ENCODE measurements at places on chromosomes 11 and 22.

GRCh38 chr11:126969865-126970479 lies 30.6 kb downstream of the KIRREL3 start:
- no peak for DNase-seq

DNA sequence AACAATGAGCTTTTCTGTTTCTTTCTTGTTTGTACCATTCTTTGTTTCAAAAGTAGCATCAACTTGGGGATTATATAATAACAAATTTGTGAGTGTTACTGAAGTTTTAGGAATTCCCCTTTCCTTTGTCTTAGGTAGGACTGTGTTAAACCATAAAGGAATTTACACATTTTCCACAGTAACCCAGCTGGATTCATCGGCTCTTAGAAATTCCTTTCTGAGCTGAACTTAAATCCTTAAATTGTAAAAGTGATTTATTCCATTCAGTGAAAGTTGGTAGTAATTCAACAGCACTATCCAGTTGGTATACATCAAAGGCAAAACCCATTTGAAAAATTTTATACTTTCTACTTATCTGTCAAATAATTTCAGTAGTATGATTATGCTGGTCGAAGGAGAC lies 11.8 kb downstream of the EMSY start:
- DNase-seq = no peak

- DNase-seq = no peak
Observed at GRCh38 chr11:69385832-69386427, 92.0 kb downstream of the MYEOV start.

- DNase-seq = peak; percentile 20
Observed at GRCh38 chr11:72413914-72414628, 20.3 kb downstream of the CLPB start.

GRCh38 chr11:79498667-79499066 lies 57.8 kb upstream of the TENM4 start:
- no peak for DNase-seq

GRCh38 chr11:92449222-92449621 lies 224.6 kb downstream of the FAT3 start:
- no peak for DNase-seq

DNA sequence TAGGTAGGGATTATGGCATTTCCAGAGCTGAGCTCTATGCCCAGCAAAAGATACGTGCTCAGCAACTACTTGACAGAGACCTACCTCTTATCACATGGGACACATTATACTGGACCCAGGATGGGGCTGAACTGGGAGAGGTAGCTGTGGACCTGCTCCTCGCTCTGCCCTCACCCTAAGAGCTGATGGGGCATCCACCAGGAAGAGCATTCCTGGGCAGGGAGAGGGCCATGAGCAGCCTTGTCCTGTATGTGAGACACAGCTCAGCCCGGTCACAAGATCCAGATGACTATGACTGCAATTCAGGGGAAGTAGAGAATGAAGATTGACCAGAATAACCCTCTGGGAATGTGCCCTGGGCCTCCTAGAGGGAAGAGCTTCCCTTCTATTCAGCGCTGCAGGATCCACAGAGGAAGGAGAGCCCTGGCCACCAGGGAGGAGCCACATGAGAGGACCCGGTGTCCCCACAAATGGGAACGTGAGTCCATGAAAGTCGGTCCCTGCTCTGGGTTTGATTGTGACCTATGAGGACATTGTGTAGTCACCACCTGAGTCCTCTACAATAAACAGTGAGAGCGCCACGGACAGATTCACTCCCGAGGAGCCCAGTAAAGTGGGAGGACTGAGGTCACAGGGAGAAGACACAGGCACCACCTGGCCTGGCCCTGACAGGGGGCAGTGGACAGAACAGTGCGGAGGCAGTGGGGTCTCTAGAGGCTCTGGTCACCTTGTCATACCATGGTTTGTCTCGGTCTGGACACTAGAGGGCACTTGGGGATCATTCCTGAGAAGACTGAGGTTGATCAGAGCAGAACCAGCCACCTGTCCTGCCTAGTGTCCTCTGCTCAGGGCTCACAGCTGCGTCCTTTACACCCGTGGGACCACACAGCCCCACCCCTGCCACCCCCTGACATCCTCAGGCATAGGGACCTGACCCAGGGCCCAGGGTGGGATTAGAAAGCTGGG lies 99.5 kb downstream of the ZNF280B start:
- DNase-seq = no peak

- no peak for DNase-seq
Observed at GRCh38 chr11:70378506-70379134, 19.7 kb upstream of the CTTN start.

DNA sequence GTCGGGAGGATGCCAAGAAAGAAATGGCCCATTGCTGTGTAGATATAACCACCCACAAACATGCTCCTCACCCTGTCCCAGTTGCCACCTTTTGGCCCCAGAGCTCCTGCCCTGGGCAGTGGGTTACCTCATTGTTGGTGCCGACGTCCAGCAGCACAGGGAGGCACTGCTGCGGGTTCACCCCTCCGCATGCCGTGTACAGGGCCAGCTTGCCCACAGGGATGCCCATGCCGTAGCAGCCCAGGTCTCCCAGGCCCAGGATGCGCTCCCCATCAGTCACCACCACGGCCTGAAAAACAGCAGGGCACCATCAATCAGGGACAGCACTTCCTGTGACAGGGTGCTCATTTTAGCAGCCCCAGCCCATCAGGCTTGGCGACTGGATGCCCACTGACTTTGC lies 123.1 kb downstream of the CCDC81 start:
- no peak for DNase-seq

Measured in non-pigmented ciliary epithelial cell (primary cell).